ENCODE measurements at places on chromosomes 4 and X.

GRCh38 chrX:55754861-55755294, 37.3 kb downstream of the RRAGB start:
- peak; percentile 15 for DNase-seq

DNA sequence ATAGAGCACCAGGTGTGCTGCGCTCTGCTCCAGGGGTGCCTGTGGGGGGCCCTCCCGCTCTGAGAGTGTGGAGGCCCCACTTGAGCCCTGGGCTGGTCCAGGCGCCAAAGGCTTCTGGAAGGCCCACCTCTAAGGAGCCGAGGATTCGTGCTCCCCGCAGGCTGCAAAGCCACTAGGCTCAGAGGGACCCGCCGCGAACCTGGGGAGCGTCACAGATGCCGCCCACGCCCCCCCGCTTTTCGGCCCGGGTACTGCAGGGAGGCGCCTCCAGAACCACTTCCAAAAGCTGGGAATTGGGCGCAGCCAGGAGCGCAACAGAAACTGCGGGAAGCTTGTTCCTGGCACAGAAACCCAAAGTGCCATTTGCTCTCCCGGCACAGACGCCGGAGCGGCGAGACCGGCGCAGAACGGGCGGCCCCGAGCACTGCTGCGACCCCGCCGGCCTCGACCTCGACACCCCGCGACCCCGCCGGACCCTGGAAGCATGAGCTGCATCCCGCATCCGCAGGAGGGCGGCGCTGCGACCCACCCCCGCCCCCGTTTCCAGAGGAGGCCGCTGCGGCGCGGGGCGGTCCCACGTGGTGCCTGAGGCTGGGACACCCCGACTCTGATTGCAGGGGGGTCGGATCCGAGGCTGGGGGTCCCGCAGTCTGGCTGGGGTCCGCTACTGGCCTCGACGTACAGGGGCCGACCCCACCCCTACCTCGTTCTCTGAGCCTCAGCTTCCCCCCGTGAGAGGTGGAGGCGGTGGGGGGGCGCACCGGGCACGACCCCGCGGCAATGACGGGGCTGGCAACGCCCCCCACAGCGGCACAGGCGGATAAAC, 30.8 kb downstream of the CPLX1 start:
- no peak for DNase-seq

DNA sequence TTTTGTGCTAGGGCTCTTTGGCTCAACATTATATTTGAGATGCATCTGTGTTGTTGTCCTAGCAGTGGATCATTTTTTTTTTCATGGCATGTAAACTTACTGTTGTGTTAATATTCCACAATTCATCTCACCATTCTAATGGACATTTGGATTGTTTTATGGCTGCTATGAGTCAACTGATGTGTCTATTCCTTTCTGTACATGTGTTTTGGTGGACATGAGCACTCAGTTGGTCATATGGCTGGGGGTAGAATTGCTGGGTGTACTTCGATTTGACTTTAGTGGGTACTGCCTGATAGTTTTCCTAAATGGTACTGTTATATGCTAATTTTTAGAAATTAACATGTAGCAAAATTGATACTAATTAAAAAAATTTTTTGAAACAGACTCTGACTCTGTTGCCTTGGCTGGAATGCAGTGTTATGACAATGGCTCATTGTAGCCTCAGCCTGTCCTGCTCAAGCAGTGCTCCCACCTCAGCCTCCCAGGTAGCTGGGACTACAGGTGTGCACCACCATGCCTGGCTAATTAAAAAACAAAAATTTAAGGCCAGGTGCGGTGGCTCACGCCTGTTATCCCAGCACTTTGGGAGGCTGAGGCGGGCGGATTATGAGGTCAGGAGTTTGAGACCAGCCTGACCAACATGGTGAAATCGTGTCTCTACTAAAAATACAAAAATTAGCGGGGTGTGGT, 9.0 kb downstream of the FAM193A start:
- no peak for DNase-seq

- DNase-seq: no peak
These were observed 540.0 kb upstream of the NR3C2 start for GRCh38 chr4:148982200-148982599.

GRCh38 chrX:125289209-125289608, 30.5 kb upstream of the TEX13C start:
- no peak for DNase-seq

GRCh38 chr4:143369552-143369951, 32.9 kb downstream of the GAB1 start:
- DNase-seq: no peak

- no peak for DNase-seq
These were observed 10.3 kb upstream of the SEL1L3 start for GRCh38 chr4:25872851-25873631.

- no peak for DNase-seq
These were observed 2.1 kb upstream of the SLC25A6 start for GRCh38 chrX:1393871-1394615.

GRCh38 chr4:62644372-62644771, 1444.2 kb downstream of the ADGRL3 start:
- DNase-seq: no peak

GRCh38 chr4:128031756-128032384, 29.2 kb upstream of the LARP1B start:
- no peak for DNase-seq

- DNase-seq: peak; percentile 81
These were observed at the start of gene CHIC1 for GRCh38 chrX:73562984-73563737. Gene CHIC1 (plus strand): TSS chrX:73563197. CDS start chrX:73563285, 88 bp downstream.

GRCh38 chr4:155170569-155170968, 37.9 kb upstream of the NPY2R start:
- no peak for DNase-seq

DNA sequence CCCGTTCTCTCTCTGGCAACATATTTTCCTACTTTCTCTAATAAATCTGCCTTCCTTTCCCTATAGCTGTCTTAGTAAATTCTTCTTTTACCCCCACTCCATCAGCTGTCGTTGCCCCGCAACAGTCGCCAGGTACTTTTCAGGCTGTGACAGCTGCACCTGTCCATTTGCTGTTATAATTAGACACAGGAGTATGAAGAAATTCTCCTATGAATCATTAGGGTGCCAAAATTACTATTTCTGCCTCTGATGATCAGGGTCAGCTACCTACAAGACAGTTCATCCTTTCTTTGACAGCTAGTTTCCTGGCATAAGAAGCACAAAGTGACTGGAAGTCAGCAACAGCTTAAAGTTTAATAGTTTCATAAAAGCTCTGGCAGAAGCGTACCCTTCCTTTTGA, 19.5 kb upstream of the GALNTL6 start:
- no peak for DNase-seq

GRCh38 chr4:111074523-111075114, 451.7 kb upstream of the PITX2 start:
- no peak for DNase-seq

DNA sequence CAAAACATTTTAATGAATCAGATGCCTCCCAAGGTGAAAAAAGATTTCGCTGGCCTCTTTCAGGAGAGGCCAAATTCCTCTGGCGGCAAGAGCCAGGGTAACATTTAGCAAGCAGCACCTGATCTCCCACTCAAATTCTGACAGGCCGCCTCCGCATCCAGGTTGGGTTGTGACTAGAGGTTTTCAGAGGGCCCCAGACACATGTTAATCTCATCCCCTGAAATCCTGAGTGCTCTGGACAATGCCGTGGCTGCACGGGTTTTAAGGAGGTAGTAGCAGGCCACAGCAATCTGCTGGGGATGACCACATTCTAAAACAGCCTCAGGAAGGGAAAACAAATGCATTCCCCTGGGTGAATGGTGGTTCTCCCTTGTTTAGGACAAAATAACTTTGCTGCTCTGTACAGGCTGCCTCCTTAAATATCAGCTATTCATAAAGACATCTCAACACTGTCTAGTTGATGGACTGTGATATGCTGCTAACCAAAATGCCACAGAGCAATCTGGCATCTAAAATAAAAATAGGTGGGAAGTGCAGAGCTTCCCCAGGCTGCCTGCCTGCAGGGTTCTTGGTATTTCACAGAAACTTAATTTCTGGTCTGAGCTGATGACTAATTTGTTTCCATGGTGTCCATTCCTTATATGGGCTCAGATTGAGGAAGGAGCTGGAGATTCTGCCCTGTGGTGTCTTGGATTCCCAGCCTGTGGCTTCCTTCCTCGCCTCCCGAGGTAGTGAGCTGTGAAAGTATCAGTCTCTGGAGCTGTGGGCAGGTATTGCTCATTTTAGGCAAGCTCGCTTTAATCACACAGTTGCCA, 202.0 kb downstream of the DCLK2 start:
- DNase-seq: no peak
